ENCODE measurements at places on chromosomes 2 and 18. TPM values are rescaled to one million over a fixed set of nuclear protein-coding genes. Genes with fewer than 3 reads are reported as not detected.

GRCh38 chr2:234548695-234549420 lies 52.0 kb upstream of the ARL4C start:
- H3K27ac ChIP-seq = no peak overlapping the region
- no peaks in the 10 kb centered on the region for H3K27me3 ChIP-seq
- no peak overlapping the region for H3K4me3 ChIP-seq
- H3K4me1 ChIP-seq = no peaks in the 10 kb centered on the region
- DNase-seq = no peak

GRCh38 chr2:193382583-193382982 lies 1187.8 kb upstream of the TMEFF2 start:
- no peak overlapping the region for H3K27ac ChIP-seq
- DNase-seq = no peak
- H3K27me3 ChIP-seq = no peaks in the 10 kb centered on the region
- no peak overlapping the region for H3K4me3 ChIP-seq
- H3K4me1 ChIP-seq = no peaks in the 10 kb centered on the region

Gene INPP5D
- total RNA-seq = 11.6 TPM

DNA sequence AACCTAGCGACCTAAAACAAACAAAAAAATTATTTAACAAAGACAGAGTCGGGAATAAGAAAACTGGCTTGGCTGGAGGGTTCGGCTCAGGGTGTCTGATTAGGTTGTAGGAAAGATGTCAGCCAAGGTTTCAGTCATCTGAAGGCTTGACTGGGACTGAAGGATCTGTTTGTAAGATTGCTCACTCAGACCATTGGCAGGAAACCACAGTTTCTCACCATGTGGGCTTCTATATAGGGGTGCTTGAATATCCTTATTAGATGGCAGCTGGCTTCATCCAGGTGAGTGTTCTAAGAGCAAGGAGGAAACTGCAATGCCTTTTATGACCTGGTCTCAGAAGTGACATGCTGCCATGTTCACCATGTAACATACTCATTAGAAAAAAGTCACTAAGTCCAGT lies 999 bp upstream of the IL36B start:
- no peak overlapping the region for H3K4me3 ChIP-seq
- no peaks in the 10 kb centered on the region for H3K4me1 ChIP-seq
- no peaks in the 10 kb centered on the region for H3K27me3 ChIP-seq
- H3K27ac ChIP-seq = no peak overlapping the region
- no peak for DNase-seq

- no peaks in the 10 kb centered on the region for H3K36me3 ChIP-seq
- DNase-seq = no peak
- no peaks in the 10 kb centered on the region for H3K4me1 ChIP-seq
- H3K4me3 ChIP-seq = no peak overlapping the region
- no peaks in the 10 kb centered on the region for H3K27me3 ChIP-seq
- H3K27ac ChIP-seq = no peak overlapping the region
Observed at GRCh38 chr2:180048251-180048650, 41.2 kb upstream of the CWC22 start.

Gene AP1S3
- 17.0 TPM for total RNA-seq

Data from Peyer's patch (tissue), 4 donors.